ENCODE measurements at places on chromosomes 5 and 9. TPM values are rescaled to one million over a fixed set of nuclear protein-coding genes. Genes with fewer than 3 reads are reported as not detected.

DNA sequence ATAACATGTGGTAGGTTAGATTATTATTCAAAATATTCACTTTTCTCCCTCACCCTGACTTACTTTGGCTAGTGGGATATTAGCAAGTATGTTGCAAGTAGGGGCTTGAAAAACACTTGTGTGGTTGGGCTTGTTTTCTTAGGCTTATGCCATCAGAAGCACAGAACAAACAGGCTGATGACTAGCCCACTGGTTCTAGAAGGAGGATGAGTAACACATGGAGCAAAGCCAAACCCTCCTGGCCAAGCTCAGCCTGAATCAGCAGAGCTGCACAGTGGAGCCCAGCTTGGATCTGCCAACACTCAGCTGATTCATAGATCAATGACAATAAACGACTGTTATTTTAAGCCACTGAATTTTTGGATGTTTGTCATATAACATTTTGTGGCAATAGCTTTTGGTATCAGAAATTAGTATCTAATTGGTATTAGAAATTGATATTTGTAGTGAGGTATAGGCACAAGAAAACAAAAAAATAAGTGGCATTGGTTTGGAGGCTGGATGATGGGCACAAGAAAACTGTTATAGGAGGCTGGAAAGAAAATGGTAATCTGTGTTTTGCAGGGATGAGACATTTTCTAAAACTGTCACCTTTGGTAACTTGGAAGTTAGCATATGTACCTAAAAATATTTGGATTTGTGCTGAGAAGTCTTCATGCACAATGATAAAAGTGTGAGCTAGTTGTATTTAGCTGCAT lies 46.1 kb upstream of the ZBED3 start:
- DNase-seq, result no peak
- no peak overlapping the region for H3K27ac ChIP-seq
- H3K4me3 ChIP-seq, result no peak overlapping the region
- H3K27me3 ChIP-seq, result no peaks in the 10 kb centered on the region
- H3K4me1 ChIP-seq, result no peaks in the 10 kb centered on the region
- H3K36me3 ChIP-seq, result no peaks in the 10 kb centered on the region

GRCh38 chr9:93656426-93657239 lies 80.2 kb downstream of the PHF2 start:
- no peak overlapping the region for H3K27ac ChIP-seq
- no peaks in the 10 kb centered on the region for H3K27me3 ChIP-seq
- DNase-seq, result peak; percentile 11
- no peak overlapping the region for H3K4me3 ChIP-seq

GRCh38 chr5:119452373-119453039 lies at the start of gene HSD17B4:
Gene HSD17B4, plus strand, starts transcription at chr5:119452497. Its CDS starts 79 bp downstream, at chr5:119452576.
- H3K27me3 ChIP-seq, result peaks cover 4% of the 10 kb centered on the region
- peaks cover 21% of the 10 kb centered on the region for H3K4me1 ChIP-seq
- peak within 1 kb of the TSS; percentile 93 for H3K27ac ChIP-seq
- H3K4me3 ChIP-seq, result peak within 1 kb of the TSS; percentile 97

- DNase-seq, result no peak
- H3K36me3 ChIP-seq, result no peaks in the 10 kb centered on the region
- H3K27ac ChIP-seq, result no peak overlapping the region
- peaks cover 20% of the 10 kb centered on the region for H3K4me1 ChIP-seq
- no peak overlapping the region for H3K4me3 ChIP-seq
These were observed 39.8 kb upstream of the KCNMB1 start for GRCh38 chr5:170429014-170429413.

GRCh38 chr5:124592891-124593290 lies 153.5 kb downstream of the ZNF608 start:
- H3K36me3 ChIP-seq, result no peaks in the 10 kb centered on the region
- H3K4me1 ChIP-seq, result peaks cover 4% of the 10 kb centered on the region
- H3K27ac ChIP-seq, result no peak overlapping the region
- no peak for DNase-seq
- H3K27me3 ChIP-seq, result no peaks in the 10 kb centered on the region

DNA sequence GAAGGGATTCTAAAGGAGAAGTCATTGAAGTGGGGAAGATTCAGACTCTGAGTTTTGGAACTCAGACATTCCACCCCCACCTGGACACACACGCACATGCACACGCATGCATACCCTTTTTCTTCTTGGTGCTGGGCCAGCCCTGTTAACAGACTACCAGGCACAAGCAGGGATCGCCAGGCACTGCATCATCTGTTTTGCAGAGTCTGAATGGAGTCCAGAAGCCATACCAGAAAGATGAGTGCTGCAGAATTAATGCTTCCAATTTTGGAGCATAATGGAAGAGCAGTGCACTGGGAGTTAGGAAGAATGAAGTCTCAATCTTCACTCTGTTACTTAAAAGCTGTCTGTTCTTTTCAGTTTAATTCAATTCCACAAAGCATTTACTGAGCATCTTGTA lies 95.5 kb downstream of the PDE8B start:
- peaks cover 6% of the 10 kb centered on the region for H3K4me1 ChIP-seq
- no peak for DNase-seq
- H3K4me3 ChIP-seq, result no peak overlapping the region
- H3K36me3 ChIP-seq, result no peaks in the 10 kb centered on the region
- peaks cover 2% of the 10 kb centered on the region for H3K27me3 ChIP-seq
- H3K27ac ChIP-seq, result no peak overlapping the region

- no peak overlapping the region for H3K27ac ChIP-seq
- peaks cover 11% of the 10 kb centered on the region for H3K4me1 ChIP-seq
- peaks cover 18% of the 10 kb centered on the region for H3K27me3 ChIP-seq
- H3K4me3 ChIP-seq, result peak overlapping the region; percentile 86
- DNase-seq, result peak; percentile 33
These were observed 1.8 kb downstream of the PTGER4 start for GRCh38 chr5:40681363-40682153.

GRCh38 chr9:120961936-120962335 lies 35.3 kb upstream of the TRAF1 start:
- H3K4me1 ChIP-seq, result peaks cover 7% of the 10 kb centered on the region
- no peak for DNase-seq
- H3K27me3 ChIP-seq, result no peaks in the 10 kb centered on the region
- H3K4me3 ChIP-seq, result no peak overlapping the region
- H3K36me3 ChIP-seq, result no peaks in the 10 kb centered on the region
- no peak overlapping the region for H3K27ac ChIP-seq

- H3K4me3 ChIP-seq, result no peak overlapping the region
- no peak for DNase-seq
- H3K27me3 ChIP-seq, result peaks cover 4% of the 10 kb centered on the region
- no peaks in the 10 kb centered on the region for H3K36me3 ChIP-seq
These were observed 36.9 kb upstream of the ALDH1B1 start for GRCh38 chr9:38355517-38356120.

DNA sequence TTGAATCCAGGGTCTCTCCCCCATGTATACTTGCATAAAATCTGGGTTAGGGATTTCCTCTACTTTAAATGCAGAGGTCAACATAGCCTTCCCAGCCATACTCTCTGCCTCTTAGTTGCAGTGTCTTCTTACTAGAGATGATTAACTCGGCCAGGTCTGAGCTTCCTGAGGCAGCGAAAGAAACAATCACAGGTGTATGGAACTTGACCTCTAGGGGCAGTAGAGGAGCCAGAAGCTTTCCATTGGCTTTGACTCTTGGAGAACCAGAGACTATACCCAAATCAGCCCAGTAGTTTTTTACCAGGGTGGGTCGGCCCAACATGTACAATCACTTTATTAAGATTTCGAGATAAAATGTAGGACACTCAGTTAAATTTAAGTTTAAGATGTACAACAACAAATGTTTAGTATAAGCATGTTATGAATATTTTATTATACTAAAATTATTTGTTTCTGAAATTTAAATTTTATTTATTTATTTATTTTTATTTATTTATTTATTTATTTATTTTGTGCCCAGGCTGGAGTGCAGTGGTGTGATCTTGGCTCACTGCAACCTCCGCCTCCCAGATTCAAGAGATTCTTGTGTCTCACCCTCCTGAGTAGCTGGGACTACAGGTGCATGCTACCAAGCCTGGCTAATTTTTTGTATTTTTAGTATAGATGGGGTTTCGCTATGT lies 48.0 kb upstream of the DMRT3 start:
- H3K27ac ChIP-seq, result no peak overlapping the region
- H3K4me3 ChIP-seq, result no peak overlapping the region
- peaks cover 2% of the 10 kb centered on the region for H3K27me3 ChIP-seq
- no peaks in the 10 kb centered on the region for H3K36me3 ChIP-seq
- peak; percentile 38 for DNase-seq

GRCh38 chr5:111706345-111706744 lies 50.6 kb downstream of the NREP start:
- peaks cover 7% of the 10 kb centered on the region for H3K4me1 ChIP-seq
- no peaks in the 10 kb centered on the region for H3K36me3 ChIP-seq
- no peak for DNase-seq

- peaks cover 43% of the 10 kb centered on the region for H3K4me1 ChIP-seq
- H3K27ac ChIP-seq, result no peak overlapping the region
- no peak overlapping the region for H3K4me3 ChIP-seq
- no peaks in the 10 kb centered on the region for H3K36me3 ChIP-seq
These were observed 5.2 kb downstream of the GNAQ start for GRCh38 chr9:78026416-78026815.

Gene ADRA1B
- 0.66 TPM for total RNA-seq

Gene SURF6
- 15.0 TPM for total RNA-seq

Gene RARS1
- total RNA-seq, result 65.2 TPM

Gene SLC4A9
- total RNA-seq, result not detected

Gene OR1J2
- not detected for total RNA-seq

Gene FBP1
- not detected for total RNA-seq

Gene CDH9
- 3.6 TPM for total RNA-seq

Gene PCDHGA2
- 3.0 TPM for total RNA-seq

Measured in glutamatergic neuron (in vitro differentiated cells).